ENCODE measurements at places on chromosomes 13 and 19.

- no peak for DNase-seq
These were observed 1.2 kb downstream of the RCBTB2 start for GRCh38 chr13:48531416-48532255.

DNA sequence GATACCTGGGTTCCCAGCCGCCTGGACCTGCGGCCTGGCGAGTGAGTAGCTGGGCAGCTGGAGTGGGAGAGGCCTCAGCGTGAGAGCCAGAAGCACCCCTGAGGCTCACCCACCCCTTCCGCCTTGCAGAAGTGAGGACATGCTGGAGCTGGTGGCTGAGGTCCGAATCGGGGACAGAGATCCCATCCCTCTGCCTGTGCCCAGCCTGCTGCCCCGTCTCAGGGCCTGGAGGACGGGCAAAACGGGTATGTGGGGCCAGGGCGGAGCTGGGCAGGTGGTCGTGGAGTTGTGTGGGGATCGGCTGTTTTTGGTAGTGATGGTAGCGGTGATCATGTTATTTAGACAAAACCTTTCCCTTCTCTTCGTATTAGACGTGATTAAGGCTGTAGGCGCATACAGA lies 4.6 kb downstream of the SCAF1 start:
- no peak for DNase-seq

GRCh38 chr13:46721054-46721453 lies 75.9 kb downstream of the ESD start:
- peak; percentile 45 for DNase-seq

DNA sequence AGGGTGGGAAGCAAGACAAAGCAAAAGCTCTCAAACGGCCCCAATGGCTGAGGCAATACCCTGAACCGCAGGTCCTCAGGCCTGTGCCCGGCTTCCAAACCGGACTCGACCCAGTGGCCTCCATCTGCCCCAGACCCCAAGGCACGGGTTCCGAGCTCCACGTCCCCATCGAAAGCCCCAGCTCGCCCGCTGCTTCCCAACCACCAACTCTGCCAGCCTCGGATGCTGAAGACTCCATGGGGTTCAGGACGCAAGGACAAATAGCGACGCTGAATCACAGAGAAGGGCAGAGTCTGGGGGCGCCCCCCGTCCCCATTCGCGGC lies 559 bp downstream of the POLR2E start:
- no peak for DNase-seq

DNA sequence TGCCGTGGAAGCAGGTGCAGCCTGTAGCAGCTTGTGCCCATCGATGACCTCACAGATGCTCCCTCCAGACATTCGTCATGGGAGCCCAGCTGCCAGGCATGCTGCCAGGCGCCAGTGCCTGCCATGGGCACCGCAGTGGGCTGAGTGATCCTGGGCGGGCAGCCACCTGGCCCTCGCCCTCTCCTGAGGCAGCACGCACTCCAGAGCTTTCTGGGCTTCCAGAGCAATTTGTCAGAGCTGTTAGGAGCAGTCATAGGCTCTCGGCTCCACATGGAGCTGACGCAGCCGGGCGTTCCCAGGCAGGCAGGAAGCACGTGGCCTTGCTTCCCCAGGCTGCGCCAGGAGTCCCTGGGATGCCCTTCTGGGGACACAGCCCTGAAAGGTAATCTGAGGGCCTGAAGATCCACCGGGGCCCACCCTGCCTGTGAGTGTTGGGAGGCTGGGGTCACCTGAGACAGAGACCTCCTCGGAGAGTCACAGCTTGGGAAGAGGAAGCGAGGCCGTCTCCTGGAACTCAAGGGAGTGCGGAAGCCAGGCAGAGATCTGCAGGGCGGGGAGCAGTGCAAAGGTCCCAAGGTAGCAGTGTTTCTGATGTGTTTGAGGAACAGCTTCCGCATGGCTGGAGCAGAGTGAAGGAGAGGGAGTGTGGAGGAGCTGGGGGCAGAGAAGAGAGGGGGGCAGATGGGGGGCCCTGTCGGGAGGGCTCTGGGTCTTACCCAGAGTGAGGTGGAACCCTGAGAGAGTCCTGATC lies 50.6 kb downstream of the DPF1 start:
- peak; percentile 0 for DNase-seq

DNA sequence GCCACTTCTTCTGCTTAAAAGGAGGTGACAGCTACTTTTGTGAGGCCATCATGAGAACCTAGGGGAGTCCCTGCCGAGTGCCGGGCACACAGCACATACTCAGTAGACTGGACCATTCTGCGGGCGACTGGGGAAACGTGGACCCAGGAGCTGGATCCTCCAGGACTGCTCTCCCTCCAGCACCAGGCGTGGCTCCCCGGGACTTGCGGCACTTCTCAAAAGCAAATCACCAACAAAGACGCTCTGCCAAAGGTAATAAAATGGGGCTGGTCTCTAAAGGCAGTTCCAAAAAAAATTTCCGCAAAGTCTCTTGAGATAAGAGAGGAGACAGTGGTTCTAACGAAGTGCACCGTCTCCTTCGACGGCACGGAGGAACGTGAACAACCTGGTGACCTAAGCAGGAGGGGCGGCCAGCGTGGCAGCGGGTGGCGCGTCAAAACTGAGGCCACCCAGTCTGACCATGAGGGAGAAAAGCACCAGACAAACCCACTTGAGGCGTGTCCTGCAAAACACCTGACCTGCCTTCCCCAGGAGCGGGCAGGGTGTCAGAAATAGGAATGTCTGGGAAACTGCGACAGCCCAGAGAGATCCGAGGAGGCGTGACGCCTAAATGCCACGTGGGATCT lies 1.4 kb upstream of the TMPRSS9 start:
- no peak for DNase-seq

GRCh38 chr13:43132257-43132656 lies 108.9 kb downstream of the DNAJC15 start:
- DNase-seq, result peak; percentile 7

All from HCEC 1CT (cell line).